Fibroblast of gingiva (primary cell): ENCODE measurements at places on chromosomes 1 and 21.

GRCh38 chr1:228798035-228798434, 62.8 kb downstream of the RHOU start:
- no peak for DNase-seq

DNA sequence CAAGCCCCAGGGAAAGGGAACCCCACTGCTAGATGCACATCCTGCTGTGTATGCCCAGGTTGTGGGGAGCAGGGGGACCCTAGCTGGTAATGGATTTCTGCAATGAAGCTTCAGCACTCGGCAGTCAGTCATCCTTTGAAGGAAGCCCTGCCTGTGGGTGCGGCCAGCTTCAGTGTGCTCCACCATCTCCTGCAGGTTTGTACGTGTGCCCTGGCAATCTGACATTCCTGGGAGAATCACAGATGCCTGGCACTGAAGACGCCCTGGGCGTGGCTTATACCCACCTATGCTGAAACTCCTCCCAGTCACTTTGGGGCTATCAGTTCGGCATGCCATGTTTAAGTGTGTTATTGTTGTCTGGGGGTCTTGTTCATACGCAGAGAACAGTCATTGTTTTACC, 6.8 kb downstream of the SPRR5 start:
- DNase-seq, result no peak

GRCh38 chr1:11157867-11158266, 31.3 kb upstream of the ANGPTL7 start:
- DNase-seq, result peak; percentile 85

DNA sequence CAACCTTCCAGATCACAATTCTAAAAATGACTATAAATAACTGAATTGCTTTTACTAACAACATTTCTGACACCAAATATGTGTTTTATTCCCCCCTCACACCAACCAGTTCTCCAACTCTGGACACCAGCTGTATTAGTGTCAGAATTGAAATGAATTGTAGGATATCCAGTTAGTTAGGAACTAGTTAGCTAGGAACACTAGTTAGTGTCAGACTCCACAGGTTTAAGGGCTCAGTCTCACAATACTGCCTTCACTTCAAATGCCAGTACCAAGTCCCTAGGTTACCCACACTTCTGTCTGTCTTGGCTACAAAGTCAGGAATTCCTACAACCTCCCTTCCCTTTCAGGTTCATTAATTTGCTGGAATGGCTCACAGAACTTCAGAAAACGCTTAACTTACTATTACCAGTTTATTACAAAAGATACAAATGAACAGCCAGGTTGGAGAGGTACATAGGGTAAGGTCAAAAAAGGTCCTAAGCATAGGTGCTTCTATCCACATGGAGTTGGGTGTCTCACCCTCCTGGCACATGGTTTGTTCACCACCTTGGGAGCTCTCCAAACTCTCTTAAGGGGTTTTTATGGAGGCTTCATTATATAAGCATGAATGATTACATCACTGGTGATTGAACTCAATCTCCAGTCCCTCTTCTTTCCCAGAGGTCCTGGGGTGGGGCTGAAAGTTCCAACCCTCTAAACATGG, 4.2 kb downstream of the STXBP3 start:
- DNase-seq, result no peak

GRCh38 chr1:55876276-55877060, 661.3 kb upstream of the USP24 start:
- DNase-seq, result no peak

DNA sequence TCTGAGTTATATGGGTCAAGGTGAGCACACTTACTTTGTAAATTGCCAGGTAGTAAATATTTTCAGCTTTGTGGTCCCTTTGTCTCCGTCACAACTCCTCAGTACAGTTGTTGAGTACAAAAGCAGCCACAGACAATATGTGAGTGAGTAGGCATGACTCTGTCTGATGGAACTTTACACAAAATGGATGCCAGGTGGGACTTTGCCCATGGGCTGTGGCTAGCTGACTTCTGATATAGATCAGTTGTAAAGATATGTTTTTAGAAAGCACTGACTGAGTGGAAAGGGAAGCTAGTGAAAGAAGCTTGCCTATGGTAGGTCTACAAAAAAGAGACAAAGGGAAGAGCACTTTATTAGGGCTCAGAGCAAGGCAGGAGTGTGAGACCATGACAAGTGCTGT, 23.1 kb upstream of the IGSF5 start:
- no peak for DNase-seq

- no peak for DNase-seq
Measured at GRCh38 chr1:220217383-220217988, 54.8 kb downstream of the RAB3GAP2 start.

- peak; percentile 86 for DNase-seq
Measured at GRCh38 chr1:16905110-16905867, 9.5 kb downstream of the RNU1-2 start.

- no peak for DNase-seq
Measured at GRCh38 chr1:58447042-58447441, 99.5 kb downstream of the OMA1 start.

DNA sequence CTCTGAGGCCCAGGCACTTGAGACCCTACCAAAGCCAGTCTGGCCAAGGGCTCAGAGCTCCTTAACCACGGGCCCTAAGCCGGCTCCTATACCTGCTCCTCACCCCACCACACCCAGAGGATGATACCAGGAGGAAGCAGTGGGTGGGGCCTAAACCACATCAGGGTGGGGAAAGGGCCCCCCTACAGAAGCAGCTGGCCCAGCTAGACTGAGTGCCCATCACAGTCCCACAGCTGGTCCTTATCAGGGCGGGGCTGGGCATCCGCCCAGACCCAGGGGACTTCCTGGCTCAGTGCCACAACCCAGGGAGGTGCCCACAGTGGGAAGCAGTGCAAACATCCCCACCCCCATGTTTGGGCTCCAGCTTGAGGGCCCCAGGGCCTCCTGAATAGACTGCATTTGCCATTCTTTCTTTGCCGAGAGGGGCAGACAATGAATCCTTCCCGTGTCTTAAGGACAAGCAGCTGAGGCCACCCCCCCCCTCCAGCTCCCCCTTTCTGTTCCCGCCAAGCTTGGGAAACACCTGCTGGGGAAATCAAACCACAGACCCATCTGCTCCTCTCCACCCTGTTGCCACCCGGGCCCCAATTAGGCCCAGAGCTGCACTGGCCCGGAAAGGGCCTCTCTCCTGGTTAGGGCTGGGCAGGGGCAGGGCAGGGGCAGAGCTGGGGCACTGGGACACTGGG, 6.2 kb downstream of the E2F2 start:
- DNase-seq, result no peak

DNA sequence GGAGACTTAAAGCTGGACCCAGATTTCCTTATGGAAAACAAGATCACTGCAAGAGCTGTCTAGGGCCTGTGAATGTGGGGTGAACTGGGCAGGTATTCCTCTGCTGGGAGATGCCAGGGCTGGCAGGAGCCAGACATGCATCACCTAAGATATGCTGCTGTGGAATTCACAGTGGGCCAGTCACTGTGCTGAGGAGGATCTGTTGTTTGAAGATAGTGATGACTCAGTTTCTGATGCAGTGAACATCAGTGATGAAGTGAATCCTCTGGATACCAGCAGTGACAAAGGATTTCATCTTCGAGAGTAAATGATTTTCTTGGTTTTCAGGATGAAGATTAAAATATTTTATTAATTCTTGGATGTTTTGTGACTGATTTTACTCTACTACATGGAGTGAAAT, 29.9 kb upstream of the CAMSAP2 start:
- no peak for DNase-seq

DNA sequence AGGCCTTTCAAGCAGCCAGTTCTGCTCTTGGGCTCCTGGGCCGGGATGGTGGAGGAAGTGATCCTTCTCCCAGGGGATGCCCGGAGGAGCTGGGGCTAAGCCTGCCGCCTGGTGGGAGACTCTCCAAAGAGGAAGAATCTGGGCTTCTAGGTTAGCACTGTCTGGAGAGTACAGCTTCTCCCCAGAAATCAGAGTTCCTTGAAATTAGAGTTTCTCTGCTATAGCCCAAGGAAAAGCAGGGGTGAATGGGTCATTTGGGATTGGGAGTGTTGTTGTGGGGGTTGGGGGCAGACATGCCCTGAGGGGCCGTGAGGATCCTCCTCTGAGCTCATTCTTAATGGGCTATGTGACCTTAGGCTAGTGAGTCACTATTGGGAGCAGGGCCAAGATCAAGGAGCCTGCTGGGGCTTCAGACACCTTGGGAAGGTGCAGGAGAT, 6.5 kb downstream of the LGR6 start:
- DNase-seq, result no peak

- DNase-seq, result no peak
Measured at GRCh38 chr1:7150724-7151280, 365.5 kb downstream of the CAMTA1 start.

- DNase-seq, result peak; percentile 15
Measured at GRCh38 chr1:111192658-111193519, 7.6 kb downstream of the DENND2D start.

DNA sequence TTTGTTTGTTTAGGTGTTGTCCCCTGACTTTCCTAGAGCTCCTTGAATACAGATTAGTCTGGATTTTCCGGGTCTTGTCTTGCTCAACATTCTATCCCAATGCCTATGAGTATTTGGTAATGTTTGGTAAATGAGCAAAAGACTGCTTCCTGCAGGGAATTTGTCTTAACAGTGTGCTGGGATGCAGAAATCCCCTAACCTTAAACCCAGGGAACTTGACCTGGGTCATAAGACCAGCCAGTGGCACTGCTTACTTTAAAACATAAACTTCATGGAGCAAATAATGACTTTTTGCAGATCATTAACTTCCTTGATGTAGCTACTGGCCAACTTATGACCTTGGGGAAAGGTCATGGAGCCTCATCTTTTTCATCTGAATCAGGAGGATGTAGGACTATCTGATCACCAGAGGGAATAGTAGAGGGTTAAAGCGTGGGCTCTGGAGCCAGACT, 27.2 kb downstream of the TCEANC2 start:
- DNase-seq, result no peak

DNA sequence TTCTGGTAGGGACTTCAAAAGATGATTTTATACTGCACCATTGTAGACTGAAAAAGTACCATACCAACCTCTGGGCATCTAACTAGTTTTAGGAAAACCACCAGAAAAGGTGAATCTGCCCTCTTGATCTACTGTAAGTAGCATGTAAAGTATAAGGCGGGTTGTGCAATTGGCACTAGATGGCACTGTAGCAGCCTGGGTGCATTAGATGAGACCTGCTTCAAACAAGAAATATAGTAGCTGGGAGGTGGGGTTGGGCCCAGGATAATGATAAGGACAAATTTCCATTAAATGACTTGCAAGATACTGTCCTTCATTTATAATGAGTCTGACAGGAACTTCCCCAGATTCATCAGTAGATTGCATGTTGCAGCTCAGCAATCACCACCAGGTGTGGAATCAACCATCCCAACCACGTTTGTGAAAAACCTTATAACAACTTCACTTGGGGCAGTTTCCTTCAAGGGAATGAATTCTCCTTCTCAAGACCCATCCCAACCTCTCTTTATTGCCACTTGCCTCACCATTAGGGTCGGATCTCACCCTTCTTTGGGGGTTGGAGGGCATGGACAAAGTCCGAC, 37.3 kb upstream of the IL10 start:
- DNase-seq, result peak; percentile 35

- no peak for DNase-seq
Measured at GRCh38 chr21:16363518-16363917, 633.7 kb downstream of the USP25 start.

DNA sequence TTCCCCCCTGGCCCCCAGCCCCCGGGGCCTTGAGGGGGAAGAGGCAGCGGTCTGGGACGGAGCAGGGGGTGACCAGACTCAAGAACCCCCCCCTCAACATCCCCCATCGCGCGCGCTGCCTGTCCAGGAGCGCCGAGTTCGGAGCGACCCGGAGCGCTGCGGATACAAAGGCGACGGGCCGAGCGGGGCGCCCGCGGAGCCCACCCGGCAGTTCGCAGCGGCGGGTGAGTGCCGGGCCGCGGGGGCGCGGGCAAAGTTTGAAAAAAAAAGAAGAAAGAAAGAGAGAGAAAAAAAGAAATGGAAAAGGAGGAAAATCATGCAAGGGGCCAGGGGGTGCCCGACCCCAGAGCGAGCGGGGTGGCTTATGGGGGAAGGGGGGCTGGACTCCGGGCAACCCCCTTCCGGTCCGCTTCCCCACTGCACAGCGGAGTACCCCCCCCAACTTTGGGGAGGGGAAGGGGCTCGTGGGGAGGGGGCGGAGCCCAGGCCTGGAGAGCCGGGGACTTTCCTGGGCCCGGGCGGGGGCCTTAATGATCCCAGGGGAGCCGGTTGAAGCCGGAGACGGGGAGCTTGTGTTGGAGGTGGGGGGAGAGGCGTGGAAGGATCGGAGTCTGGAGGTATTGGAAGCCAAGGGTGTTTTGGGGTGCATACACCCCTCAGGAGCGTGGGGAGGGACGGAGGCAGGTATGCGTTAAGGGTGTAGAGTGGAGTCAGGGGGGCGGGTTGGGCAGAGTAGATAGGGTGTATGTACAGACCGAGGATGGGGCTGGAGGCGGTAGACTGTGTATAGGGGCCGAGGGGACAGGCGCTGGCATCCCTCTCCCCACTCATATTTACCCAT, 502 bp downstream of the VANGL2 start:
- no peak for DNase-seq
